Fibroblast of skin of back (primary cell): ENCODE measurements at places on chromosomes 2 and 18.

DNA sequence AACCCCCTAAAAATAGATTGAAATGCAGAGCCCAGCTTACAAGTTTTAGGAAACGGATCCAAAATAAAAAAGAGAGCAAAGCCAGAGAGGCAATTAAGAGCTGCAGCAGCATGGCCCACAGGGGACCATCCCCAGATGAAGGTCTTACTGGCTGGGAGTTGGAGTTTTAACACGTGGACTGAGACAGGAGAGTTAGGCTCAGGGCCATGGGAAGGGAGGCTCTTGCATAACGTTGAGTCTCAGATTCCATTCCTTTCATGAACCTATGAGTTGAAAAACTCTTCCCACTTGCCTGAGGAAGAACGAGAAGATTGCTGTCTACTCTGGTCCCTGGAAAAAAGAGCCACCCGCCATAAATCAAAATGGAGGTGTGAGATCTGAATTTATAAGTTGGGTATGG is 101.8 kb upstream of the NDUFV2 start:
- DNase-seq: no peak

DNA sequence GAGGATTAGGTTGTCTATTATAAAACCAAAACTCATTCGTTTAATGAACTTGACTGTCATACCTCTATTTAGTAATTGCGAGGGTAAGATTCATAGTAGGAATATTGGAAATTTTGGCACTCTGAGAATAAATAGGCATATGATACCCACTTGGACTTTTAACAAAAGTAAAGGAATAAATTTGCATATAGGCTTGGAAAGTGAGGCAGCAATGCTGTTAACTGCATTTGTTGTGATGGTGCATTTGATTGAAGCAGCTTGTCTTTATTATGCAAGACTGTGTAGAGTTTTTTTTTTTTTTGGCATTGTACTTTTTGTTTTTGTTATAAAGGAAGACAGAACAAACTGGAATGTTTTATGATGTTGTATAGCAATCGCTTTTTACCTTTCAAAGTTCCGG is 18.9 kb downstream of the ITGB1BP1 start:
- DNase-seq: no peak

DNA sequence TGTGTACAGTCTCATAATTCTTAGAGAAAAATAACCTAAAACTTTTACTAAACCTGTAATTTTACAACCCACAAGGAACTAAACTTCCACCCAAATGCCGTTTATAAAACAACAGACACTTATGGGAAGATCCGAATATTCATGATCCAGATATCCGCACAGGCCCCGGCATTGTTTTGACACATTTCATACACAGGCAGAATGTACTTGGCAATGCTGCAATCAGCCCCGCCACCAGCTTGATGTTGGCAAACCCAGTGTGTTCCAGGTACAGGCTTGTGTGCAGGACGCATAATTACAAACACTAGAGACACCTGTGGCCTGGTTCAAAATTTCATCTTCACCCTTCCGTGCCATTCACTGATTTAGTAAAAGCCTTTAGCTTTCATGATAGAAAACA is 393.0 kb upstream of the SALL3 start:
- DNase-seq: no peak

- no peak for DNase-seq
Measured at GRCh38 chr2:47073641-47074040, 81.5 kb downstream of the STPG4 start.

DNA sequence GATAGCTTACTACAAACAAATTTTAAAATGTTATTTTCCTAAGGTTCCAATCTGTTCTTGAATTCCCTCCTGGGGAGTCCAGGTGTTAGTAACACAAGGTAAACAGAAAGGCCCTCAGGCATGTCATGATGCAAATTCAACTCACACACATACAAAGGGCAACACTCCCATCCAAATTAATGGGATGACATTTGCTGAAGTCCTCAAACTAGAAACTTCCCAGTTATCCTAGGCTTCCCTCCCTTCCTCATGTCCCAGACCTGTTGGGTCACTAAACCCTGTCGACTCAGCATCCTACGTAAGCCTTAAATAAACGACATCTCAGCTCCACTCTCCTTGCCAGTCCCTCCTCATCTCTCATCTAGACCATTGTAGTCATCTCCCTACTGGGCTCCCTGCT is 85.1 kb downstream of the GREB1L start:
- no peak for DNase-seq

DNA sequence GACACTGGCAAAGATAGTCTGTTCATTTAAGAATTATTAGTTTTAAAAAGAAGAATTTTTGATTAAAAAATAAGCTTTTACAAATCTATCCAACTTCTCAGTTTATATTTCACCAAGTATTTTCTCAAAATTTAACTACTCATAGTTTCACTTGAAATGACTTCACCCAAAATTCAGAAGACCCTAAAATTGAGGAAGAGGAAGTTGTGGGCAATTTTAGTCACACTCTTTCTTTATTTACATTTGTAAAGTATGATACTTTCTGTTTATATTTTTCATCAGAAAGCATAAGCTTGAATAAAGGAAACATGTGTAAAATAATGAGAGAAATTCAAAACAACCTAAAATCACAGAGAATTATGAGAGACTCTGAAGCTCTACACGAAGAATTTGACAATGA is 278.8 kb upstream of the MEIS1 start:
- DNase-seq: no peak

- DNase-seq: no peak
Measured at GRCh38 chr18:58307441-58307840, 263.4 kb downstream of the NEDD4L start.

- DNase-seq: peak; percentile 87
Measured at GRCh38 chr18:12079491-12080237, 14.0 kb upstream of the ANKRD62 start.

DNA sequence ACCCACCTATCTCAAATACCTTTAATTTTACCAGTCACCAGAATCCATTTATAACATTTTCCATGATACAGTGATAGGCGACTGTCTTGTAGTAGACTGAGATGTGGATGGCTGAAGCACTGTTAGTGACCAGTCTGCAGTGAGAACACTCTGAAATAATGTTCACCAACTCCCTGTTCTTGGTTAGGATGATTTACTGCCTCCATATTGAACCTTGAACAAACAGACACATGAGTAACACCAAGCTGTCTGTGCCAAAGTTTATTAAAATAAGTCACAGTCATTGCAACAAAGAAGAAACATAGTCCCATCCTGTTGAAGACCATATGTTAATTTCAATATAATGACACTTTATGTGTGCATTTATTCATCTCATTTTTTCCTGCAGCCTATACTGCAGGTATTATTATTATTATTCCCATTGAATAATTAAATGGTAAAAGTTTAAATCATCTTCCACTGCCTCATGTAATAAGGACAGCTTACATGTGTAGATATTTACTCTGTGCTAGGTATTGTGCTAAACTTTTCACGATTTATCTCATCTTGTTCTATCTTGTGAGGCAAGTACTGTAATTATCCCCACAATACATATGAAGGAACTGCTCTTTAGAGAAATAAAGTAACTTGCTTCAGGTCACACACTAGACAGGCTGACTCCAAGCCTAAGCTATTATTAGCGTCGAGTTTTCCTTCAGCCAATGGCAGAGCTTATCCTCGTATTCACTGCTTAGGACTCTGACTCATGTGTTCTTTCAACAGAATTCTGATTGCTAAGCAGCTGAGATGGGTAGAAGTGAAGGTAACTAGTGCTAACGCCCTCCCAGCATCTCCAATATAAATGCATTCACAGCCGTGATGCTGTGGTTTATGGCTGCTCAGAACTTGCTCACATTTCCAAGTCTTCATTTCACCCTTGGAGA is 62.5 kb downstream of the ONECUT2 start:
- peak; percentile 1 for DNase-seq

- DNase-seq: no peak
Measured at GRCh38 chr2:236985761-236986339, 99.8 kb upstream of the COPS8 start.

GRCh38 chr2:86370579-86370978 is 33.2 kb upstream of the REEP1 start:
- DNase-seq: no peak

GRCh38 chr18:39318008-39318407 is 1752.4 kb upstream of the CELF4 start:
- DNase-seq: no peak
